ENCODE measurements at places on chromosomes 5 and 9.

DNA sequence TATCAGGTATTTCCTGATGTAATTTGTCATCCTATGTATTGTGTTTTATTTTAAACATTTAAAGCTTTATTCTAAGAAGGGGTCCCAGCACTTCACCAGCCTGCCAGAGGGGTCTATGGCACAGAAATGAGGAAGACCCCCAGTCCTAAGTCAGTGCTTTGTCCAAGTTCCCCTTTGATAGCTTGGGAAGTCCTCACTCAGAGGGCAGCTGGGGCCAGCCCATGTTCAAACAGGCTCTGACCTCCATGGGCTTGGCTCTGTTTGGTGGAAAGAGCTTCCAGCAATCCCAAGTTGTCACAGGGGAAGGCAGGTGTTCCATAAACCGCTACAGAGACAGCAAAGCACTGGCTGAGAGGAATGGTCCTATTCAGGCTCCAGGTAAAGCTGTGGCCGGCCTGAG is 26.6 kb upstream of the AKNA start:
- no peak for DNase-seq

DNA sequence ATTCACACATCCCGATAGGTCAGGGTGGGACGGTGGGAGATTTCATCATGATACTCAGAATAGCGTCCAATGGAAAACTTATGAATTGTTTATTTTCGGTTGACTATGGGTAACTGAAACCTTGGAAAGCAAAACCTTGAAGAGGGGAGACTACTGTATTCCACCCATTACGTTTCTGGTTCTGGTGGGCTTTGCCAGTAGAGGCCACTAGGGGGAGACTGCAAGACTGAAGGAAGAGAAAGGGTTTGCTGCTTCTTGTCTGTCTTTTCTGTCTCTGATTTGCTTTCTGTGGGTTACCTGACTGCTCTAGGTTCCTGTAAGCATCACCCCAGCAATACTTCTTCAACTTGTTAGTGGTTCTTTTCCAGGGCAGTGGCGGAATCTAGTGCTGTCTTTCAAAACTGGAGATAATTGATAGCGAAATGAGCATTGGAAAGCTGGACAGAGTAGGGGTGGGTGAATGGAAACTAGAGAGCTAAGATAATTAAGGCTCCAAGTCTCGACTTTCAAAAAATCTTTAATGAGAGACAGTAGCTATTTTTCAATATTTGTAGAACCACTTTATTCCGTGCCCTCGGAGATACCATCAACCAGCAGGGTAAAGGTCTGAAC is 27.0 kb downstream of the GRIN3A start:
- no peak for DNase-seq

GRCh38 chr5:152601806-152602732 is 197.0 kb upstream of the NMUR2 start:
- no peak for DNase-seq

- no peak for DNase-seq
These were observed 45.5 kb downstream of the SPIN1 start for GRCh38 chr9:88433583-88434255.

GRCh38 chr9:99351647-99352046 is 129.6 kb downstream of the SEC61B start:
- DNase-seq: no peak

DNA sequence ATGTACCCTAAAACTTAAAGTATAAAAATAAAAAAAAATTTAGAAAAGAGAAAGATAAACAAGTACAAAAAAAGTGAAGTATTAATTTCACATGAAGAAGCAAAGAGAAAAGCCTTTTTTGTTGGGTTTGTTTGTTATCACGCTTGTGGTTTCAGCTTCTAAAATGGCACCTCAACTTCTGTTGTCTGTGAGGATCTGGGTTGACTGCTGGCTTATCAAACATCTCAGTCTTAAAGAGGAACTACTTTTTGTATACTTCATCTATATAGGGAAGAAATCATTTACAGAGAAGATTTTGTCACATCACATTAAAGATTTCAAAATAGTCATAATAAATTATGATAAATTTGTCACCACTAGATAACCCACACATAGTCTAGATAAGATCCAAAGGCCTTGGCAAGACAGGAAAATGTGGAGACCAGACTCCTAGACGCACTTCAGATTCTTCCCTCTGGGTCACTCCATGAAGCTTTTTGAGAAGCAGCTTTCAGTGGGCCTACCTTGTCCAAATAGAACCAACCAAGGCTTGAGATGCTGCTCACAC is 8.8 kb upstream of the ADGRV1 start:
- no peak for DNase-seq

DNA sequence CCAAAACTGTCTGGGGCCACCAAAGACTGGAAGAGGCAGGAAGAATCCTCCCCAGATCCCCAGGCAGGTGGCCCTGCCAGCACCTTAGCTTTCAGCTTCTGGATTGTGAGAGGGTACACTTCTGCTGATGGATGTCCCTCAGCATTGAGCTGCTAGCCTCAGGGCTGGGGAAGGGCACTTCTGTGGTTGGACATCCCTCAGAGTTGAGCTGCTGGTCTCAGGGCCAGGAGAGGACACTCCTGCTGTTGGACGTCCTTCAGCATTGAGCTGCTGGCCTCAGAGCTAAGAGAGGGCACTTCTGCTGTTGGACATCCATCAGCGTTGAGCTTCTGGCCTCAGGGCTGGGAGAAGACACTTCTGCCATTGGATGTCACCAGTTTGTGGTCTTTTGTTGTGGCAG is 83.8 kb upstream of the FCN1 start:
- DNase-seq: no peak

DNA sequence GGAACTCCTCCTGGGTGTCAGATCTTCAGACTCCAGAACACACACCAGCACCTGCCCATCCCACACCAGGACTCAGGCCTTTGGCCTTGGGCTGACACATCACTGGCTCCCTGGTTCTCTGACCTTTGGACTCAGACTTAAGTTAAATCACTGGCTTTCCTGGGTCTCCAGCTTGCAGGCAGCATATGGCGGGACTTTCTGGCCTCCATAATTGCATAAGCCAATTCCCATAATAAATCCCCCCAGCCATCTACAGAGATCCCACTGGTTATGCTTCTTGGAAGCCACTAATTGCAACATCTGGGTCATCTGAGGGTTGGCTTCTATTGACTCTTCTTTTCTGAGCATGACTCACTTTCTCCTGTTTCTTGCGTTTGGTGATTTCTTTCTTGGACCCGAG is 80.3 kb upstream of the SARDH start:
- DNase-seq: no peak

DNA sequence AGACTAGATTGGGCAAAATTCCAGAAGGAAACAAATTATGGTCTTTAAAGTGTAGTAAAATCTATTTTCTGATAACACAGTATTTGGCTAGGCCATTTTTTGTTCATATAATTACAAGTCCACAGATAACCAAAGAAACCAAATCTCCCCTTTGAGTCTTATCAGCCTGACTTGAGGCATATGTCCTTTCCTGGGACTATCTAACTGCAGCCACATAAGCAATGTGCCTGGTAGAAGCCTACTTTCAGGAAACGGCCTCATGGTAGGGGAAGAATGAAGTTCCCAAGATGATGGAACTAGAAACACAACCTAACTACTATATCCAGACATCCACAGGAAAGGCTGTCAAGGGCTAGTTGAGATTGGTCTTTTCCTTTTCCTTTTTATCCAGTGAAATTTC is 130.0 kb downstream of the PIK3R1 start:
- no peak for DNase-seq

- DNase-seq: no peak
These were observed 45.7 kb downstream of the PRRC1 start for GRCh38 chr5:127563136-127563535.

GRCh38 chr5:173764332-173765028 is 123.7 kb upstream of the CPEB4 start:
- peak; percentile 83 for DNase-seq

- DNase-seq: peak; percentile 17
These were observed 197.6 kb upstream of the RASA1 start for GRCh38 chr5:87069974-87070608.

GRCh38 chr5:74082512-74083055 is 456.6 kb downstream of the ARHGEF28 start:
- DNase-seq: no peak

- no peak for DNase-seq
These were observed 5.7 kb downstream of the BARHL1 start for GRCh38 chr9:132588098-132588497.

GRCh38 chr5:67153292-67153691 is 43.3 kb downstream of the CD180 start:
- no peak for DNase-seq

DNA sequence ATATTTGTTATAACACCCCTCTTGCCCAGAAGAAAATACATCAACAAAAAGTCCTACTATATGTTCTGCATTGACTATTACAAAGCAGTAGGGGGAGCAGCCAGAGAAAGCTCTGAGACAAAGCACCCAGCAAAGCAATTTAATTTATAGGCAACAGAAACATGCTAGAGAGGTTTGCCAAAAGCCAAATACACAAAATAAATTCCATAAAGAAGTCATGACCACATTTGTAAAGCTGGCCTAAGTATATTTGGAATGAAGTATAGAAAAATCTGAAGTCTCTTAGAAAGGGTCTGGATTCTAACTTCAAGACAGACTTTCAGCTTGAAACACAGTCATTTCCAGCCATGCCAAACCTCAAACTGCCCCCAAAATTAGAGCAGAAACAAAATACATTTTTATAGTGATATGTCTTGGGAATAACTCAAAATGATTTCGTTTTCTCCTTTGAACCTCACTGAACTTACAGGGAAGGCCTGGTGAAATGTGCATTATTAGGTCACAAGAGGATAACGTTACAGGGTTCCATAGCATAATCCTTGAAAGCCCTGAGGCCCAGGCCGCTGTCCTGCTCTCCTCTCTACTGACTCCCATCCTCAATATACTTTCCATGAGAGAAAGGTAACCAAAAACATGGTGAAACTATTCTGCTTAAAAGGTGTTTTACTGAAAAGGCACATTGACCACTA is 451.8 kb downstream of the RAB3C start:
- no peak for DNase-seq

DNA sequence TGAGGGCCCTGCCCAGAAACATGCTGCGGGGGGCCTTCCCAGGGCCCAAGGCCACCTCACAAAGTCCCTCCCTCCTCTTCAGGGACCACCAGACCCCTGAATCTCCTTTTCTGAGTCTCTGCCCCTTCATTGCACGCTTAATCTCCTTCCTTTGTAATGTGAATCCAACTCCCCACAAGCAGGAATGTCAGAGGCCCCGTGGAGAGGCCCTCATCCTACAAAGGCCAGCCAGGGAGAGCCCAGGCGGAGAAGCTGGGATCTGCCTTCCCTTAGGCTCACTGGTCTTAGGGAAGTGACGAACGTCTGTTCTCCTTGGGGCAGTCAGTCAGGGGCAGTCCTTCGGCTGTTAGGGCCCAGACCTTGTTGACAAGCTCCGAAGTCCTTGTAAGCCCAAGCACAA is 2.3 kb downstream of the SMIM33 start:
- no peak for DNase-seq

GRCh38 chr9:116623715-116624114 is 63.4 kb upstream of the TRIM32 start:
- DNase-seq: no peak

DNA sequence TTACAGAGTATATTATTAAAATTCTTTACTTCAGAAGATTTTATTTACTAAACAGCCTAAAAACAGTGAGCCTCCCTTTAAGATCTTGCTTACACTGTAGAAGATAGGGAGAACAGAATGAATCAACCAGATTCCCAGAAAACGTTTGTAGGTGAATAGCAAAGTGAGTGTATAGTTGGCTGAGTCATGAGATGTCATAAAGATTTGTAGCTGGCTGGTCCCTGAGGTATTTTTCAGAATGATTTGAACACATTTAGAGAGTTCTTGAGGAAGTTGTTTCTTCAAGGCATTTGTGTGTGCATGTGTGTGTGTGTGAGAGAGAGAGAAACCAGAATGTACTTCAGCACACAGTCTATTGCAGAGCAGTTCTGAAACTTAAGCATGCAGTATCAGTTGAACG is 159.4 kb upstream of the PRR16 start:
- DNase-seq: peak; percentile 60

GRCh38 chr5:103804711-103805110 is 242.1 kb upstream of the NUDT12 start:
- peak; percentile 6 for DNase-seq

DNA sequence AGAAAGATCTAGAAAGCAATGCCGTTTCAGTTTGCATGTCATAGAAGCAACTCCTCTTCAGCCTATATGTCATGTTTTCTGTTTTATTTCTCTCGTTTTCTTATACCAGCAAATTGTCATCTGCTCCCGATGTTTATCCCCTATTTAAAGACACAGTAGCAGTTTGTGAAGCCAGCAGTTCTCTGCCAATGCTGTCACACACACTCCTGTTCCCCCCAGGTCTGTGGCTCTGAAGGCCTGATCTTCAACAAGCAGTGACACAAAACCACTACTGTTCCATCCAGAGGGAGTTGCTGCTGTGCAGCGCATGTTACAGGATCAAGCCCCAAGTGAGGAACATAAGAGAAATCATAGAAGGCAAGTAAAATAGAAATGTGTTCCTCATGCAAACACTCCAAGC is 364.1 kb upstream of the SLC30A5 start:
- no peak for DNase-seq

DNA sequence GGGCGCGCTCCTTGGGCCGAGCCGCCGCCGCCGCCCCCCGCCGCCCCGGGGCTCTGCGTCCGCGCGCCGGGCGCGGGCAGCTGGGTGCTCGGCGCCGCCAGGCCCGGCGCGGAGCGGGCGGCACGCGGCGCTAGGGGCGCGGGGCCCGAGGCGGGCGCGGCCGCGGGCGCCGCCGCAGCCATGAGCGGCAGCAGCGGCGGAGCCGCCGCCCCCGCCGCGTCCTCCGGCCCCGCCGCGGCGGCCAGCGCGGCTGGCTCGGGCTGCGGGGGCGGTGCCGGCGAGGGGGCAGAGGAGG is 351 bp downstream of the TRIO start:
- no peak for DNase-seq

DNA sequence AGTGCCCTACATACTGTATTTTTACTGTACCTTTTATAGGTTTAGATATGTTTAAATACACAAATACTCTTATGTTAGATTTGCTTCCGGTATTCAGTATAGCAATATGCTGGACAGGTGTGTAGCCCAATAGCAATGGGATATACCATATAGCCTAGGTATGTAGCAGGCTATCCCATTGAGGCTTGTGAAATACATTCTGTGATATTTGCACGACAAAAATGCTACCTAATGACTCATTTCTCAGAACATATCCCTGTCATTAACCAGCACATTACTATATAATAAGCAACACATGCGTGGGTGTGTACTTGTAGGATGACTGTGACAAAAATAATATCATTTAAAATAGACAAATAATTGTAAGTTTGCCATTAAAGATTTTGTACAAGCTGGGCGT is 208.8 kb downstream of the MRPS30 start:
- DNase-seq: no peak

- DNase-seq: no peak
These were observed 1083.4 kb upstream of the CDH18 start for GRCh38 chr5:21071421-21071820.

DNA sequence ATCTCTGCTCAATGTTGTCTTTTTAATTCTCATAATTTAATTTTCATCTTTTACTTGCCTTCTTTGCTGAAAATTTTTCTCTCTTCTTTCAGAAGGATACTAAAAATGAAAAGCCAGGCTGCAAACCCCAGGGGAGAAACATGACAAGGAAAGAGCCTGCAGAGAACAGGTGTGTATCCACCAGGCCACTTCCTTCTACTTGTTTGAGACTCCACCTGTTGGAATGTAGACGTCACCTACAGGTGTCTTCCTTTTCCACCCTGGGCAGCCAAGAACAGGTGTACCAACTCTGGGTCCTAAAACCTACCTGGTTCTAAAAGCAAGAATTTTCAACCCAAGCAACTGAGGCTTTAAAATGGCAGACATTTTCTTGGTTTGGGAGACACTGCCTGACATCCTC is 166.8 kb downstream of the ATP10B start:
- no peak for DNase-seq

GRCh38 chr5:175714479-175715085 is 56.7 kb downstream of the HRH2 start:
- DNase-seq: no peak

- no peak for DNase-seq
These were observed at the start of gene CIZ1 for GRCh38 chr9:128191406-128192046. CIZ1 (minus strand) TSS chr9:128191572; CDS start chr9:128190857, 715 bp downstream.
